Muscle of back (tissue), 13 donors: ENCODE measurements at places on chromosomes 5 and 9. TPM values are rescaled to one million over a fixed set of nuclear protein-coding genes. Genes with fewer than 3 reads are reported as not detected.

Gene NSUN2
- 36.4 TPM for polyA plus RNA-seq

GRCh38 chr5:139207297-139208000 is 9.3 kb upstream of the SIL1 start:
- no peak for DNase-seq

- DNase-seq, result no peak
Observed at GRCh38 chr5:28750251-28750650, 1711.9 kb upstream of the CDH9 start.

GRCh38 chr9:93288891-93289883 is 105.2 kb downstream of the WNK2 start:
- DNase-seq, result no peak

DNA sequence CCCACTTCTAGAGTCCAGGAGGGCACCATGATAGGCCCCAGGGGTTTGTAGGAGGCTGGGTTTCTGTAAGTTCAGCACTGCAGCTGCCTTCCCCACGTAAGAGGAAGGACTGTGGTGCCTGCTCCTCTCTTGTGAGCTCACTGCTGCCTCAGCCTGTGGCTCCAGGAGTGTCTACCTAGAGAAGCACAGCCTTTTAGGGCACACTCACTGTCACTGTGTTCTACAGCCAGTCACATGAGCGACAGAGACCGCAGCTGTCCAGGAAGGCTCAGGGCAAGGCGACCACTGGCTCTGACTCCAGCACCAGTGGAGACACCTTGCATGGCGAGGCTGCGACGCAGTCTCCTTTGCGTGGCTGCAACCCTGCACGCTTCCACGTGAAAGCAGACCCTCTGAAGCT is 72.8 kb downstream of the OTULIN start:
- no peak for DNase-seq

GRCh38 chr5:148910686-148911361 is 84.4 kb downstream of the ADRB2 start:
- no peak for DNase-seq

DNA sequence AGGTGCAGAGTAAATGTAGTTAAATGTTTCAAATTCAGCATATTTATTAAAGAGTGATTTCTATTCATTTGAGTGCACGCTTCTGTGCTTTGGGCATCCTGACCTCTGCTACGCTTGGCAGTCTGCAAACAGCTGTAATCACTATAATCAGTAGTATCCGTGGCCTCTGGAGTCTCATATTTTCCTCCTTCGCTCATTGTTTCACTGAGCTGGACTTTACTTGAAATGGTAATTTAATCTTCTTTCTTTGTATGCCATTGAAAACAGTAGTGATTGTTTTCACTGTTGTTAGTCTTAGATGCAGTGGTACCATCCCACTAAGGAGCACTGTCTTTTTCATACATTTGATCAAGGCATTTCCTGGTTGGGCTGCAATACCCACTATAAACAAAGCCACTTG is 43.5 kb upstream of the CAVIN4 start:
- no peak for DNase-seq

DNA sequence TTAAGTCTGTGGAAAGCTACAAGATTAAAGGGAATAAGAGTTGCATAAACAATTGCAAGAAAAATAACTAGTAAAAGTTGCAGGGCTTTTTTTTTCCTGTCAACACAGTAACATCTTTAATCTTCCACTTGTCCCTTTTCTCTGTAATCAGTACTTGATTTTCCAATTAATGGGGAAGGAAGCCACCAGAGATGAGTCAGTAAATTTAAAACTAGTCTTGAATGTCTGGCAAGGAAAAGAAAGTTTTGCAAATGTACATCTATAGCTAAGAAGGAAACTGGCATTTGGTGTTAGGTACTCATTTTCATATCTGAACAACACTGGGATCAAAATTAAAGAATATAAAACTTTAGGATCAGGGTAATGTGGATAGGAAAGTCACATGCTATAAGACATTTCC is 17.1 kb downstream of the DAP start:
- no peak for DNase-seq

Gene PHYHD1
- polyA plus RNA-seq, result 45.2 TPM

- DNase-seq, result no peak
Observed at GRCh38 chr5:90097082-90097477, 312.5 kb downstream of the CETN3 start.

Gene STOM
- polyA plus RNA-seq, result 64.6 TPM

GRCh38 chr5:170280011-170280493 is 17.5 kb downstream of the LCP2 start:
- no peak for DNase-seq

DNA sequence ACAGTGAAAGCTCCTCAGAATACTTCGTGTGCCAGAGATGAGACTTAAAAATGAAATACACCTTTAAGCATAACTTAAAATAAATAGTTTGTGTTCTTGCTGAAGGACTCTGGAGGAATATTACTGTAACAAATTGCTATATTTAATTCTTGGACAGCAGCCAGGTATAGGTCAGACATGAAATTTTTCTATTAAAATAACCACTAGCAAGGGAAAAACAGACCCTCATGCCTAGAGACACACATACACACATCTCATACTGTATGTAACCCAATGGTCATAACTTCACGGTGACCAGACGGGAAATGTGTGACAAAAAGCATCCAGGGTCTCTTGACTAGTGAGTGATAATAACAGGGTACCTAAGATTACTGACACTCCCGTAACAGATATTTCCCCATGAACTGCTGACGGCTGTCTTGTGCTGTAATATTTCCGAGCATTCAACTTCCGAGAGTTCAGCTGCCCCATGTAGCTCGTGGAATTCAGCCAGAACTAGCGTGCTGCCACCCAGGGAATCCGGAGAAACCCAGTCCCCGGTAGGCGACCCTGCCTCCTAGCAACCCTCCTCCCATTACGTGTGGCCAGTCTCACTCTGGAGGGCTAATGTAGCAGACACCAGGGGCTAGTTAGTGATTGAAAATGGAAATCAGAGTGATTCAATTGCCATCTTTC is 2295.1 kb upstream of the WWC1 start:
- peak; percentile 56 for DNase-seq
